ENCODE measurements at places on chromosomes 3 and 15.

DNA sequence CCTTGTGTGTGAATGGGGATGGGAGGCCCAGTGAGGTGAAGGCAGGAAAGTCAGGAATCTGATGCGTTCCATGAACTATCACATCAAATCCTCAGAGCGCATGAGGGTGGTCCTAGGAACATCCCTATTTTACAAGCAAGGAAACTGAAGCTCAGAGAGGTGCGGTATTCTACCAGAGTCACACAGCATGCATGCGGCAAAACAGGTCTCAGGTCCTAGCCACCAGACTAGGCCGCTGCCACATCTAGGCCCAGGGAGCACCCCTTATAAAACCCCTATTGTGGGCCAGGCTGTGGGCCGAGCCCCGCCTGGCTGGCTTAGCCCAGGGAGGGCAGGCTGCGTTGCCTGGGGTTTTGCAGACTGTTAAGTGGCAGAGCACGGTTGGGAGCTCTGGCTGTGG, 17.9 kb upstream of the GRIP2 start:
- DNase-seq, result no peak

DNA sequence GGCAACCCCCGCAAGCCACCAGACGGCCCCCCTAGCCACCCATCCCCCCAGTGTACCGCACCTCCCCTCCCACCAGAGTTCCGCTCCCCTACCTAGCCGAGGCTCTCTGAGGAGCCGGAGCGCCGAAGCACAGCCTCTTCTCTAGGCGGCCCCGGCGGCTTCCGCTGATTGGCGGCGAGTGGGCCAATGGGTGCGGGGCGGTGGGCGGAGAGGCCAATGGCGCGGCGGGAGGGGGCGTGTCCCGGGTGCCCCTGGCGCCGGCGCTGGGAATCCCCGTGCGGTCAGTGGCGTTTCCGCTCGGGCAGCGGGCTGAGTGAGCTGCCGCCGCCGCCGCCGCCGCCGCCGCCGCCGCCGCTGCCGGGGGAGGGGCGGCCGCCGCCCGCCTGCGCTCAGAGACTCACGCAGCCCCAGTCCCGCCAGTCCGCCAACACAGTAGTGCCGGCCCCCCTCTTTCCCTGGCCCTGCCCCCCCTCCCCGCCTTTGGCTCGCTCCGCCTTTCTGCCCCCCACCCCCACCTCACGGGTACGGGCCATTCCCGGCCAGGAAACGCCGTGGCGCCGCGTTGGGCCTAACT, at the start of gene SETD5:
TSS of gene SETD5 (plus strand) at position 284 of the 574 bp plus-strand sequence. CDS start 31,324 bp downstream, outside the sequence.
- peak; percentile 98 for DNase-seq

DNA sequence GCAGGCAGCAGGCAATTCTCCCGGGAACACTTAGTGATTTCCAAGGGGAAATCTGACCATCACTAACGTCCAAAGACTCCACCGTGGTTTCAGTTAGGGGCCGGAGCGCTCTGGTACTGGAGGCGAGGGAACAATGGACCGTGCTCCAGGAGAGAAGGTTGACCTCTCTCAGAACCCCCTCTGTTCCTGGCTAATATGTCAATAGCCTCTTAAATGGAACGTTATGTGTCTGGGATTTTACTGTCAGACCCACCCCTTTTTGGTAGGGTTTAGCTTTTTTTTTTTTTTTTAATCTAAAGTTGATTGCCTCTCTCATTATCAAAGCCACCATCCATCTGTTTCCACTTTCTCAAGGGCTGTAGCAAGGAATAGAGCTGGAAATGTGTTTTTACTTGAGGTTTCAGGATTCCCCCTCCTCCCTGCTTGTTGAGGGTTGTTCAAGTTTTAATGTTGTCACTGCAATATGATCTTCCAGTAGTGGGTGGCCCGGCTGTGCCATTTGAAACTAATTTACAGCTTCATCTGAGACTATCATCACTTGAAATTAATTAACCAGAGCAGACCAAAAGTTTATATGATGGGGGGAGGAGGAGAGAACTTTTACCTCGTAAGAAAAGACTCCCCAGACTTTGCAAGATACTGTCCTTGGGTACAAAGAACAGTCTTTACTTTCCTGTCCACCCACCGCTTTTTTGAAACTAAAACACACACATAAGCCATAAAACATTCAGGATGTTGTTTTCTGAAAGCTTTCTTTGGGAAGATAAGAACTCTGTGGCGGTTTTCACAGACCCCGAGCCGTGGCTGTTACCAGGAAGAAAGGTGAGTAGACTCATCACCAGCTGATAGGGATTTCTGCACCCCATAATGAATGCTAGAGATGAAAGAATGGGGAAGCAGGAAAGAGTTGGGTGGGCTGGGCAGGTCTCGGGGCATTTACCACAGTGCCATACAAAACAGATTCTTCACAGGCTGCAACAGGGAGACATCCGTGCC, 187.8 kb downstream of the UACA start:
- no peak for DNase-seq

DNA sequence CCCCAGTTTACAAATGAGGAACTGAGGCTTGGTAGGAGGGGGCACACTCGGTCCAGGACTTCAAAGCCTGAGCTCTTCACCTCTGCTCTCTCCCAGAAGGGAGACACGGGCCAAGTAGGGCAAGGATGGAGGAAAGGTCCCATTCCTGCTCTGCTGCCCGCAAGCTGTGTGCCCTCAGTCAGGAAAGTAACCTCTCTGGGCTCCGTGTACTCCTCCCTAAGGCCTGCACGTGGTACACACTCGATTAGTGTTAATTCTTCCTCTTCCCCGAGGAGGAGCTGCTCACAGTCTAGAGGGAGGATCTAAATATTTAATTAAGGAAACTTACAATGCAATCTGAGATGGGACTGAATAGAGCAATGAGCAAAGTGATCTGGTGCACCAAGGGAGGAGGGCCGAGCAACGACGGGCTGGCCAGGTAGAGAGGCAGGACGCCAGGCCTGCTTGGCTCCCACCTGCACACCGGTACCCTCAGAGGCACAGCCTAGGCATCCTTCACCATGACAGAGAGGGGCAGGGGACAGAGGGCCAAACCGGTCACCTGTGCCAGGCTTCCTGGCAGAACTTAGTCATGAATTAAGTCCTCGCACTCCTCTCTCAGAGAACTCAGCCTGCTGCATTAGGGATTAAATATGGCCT, 47.2 kb upstream of the IQSEC1 start:
- no peak for DNase-seq

- DNase-seq, result no peak
Observed at GRCh38 chr15:71559616-71560015, 250.7 kb upstream of the NR2E3 start.

DNA sequence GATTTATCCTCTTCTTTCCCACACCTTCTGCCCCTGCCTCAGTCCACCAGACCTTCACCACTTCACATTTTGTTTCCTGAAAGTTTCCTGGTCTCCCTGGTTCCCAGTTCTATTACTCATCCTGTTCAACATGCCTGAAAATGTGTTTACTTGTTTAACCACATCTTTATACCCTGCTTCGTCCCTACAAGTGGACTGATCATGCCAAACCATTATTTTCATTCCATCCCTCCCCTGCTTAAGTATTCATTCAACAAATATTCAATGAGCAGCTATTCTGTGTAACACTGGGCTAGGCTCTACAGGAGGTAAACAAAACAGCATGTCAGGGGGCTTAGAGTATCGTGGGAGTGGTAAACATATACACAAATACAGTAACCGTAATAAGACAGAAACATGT, 5.5 kb downstream of the MYO5A start:
- no peak for DNase-seq

GRCh38 chr15:87645723-87646122, 610.8 kb downstream of the NTRK3 start:
- DNase-seq, result no peak

DNA sequence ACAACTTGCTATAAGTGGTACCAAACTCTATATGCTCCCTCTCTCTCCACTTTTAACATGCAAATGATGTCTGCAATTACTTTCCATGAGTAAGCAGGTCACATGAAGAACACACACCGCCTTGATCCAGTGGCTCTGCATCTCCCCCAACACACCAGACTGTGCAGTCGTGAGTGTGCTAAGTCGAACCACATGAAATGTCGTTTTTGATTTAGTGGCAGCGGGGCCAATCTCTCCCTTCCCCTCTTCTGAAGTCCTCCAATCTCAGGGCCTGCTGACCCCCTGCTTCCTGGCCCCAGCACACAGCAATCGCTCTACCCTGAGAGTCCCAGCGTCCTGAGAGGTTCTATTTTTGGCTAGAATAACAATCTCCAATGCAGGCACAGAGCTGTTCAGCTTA, 312.5 kb downstream of the SHQ1 start:
- DNase-seq, result no peak

GRCh38 chr15:88252441-88252840, 4.1 kb downstream of the NTRK3 start:
- DNase-seq, result no peak

DNA sequence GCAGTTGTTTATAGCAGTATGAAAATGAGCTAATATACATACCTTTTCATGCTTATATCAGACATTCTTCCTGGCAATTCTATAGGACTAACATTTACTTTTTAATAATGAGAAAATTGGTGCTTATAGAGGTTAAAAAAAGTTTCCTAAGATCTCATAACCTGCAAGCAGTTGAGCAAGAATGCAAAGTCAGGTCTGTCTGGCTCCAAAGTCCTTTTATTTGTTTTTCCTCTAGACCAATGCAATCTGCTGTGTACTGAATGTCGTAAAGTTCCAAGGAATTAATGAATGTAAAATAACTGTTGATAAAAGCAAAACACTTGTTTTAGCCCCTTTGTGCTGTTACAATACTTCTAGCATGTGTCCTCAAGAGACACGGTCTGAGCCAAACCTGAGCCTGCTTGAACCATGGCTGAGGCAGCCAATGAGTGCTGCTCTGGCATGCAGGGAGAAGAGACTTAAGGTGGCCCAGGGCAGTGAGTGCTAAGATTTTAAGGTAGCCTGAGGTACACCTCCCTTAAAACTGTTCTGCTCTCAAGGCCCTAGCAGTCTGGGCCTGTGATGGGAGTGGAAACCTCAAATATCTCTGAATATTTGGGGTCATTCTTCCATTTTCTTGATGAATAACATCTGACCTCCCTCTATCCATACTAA, 555.1 kb upstream of the NAALADL2 start:
- no peak for DNase-seq

DNA sequence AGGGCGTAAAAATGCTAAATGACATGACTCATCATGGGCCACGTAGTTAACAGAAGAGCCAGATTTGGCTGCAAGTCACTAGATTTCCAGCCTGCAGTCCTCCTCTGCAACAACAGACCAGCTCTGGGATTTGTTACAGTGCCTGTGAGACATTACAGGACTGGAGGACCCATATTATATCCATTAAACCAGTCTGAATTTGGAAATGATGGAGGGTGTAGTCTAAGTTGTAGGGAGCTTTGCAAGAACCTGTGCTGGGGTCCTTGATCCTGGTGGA, 10.8 kb downstream of the ZNF774 start:
- DNase-seq, result no peak

DNA sequence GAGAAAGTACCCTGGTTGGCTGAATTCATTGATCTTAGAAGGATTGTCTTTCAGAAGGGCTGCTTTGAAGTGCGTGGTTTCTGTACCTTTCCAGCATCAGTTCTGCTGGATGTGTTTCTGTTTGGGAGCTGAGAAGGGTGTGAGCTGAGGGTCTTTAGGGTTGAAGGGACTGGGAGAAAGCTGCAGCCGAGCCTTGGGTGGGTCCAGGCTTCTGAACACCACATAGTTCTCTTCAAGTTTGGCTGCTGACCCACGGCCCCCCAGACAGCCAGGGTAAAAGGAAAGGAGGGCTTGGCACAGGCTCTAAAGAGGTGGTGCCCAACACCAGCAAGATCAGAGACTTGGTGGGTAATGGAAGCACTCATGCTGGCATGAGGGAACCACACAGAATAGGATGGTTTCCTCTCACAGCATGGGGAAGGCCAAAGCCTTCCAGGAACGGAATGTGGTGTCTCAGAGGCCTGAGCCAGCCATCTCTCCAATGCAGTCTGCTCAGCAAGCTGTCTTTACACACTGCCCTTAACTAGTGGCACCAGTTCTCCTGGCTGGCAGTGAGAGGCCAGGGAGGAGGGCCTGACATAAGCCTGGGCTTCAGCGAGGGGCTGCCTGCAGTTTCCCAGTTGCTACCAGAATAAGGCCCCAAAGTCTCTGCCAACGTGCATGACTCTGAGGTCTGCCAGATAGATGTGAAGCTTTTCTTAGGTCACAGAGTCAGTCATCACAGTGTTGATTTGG, 239.0 kb upstream of the TRIM42 start:
- no peak for DNase-seq

- DNase-seq, result no peak
Observed at GRCh38 chr3:56421205-56421604, 47.1 kb downstream of the ERC2 start.

DNA sequence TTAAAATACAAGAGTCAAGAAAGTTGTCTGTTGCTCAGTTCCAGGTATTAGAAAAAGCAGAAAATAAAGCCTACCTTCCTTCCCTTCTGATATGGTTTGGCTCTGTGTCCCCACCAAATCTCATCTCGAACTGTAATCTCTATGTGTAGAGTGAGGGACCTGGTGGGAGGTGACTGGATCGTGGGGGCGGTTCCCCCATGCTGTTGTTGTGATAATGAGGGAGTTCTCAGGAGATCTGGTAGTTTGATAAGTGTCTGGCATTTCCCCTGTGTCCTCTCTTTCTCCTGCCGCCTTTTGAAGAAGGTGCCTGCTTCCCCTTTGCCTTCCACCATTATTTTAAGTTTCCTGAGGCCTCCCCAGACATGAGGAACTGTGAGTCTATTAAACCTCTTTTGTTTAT, 288.8 kb upstream of the LMCD1 start:
- no peak for DNase-seq

DNA sequence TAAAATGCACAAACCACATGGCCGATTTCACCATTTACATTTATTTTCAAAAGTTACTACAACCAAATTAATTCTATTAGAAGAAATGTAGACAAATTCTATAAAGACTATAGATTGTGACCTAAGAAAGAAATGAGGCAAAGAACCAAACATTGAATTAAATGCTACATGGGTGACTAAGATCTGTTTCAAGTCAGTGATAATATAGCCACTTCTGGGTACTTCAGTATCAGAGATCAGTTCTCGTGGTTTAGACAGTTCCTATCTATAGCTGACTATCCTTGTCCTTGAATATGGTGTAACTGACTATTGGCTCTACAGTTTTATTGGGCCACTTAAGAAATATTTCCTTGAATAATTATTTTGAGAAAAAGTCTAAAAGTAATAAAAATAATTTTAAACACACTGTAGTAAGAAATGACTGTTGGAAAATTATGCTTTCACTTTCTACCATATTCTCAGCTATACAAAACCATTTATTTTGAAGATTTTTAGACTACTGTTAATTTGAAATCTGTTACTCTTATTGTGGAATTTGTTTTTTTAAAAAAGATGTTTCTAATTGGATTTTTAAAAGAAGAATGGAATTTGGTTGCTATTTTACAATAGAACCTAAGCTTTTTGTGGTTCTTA, 14.1 kb downstream of the KCNMB3 start:
- no peak for DNase-seq

DNA sequence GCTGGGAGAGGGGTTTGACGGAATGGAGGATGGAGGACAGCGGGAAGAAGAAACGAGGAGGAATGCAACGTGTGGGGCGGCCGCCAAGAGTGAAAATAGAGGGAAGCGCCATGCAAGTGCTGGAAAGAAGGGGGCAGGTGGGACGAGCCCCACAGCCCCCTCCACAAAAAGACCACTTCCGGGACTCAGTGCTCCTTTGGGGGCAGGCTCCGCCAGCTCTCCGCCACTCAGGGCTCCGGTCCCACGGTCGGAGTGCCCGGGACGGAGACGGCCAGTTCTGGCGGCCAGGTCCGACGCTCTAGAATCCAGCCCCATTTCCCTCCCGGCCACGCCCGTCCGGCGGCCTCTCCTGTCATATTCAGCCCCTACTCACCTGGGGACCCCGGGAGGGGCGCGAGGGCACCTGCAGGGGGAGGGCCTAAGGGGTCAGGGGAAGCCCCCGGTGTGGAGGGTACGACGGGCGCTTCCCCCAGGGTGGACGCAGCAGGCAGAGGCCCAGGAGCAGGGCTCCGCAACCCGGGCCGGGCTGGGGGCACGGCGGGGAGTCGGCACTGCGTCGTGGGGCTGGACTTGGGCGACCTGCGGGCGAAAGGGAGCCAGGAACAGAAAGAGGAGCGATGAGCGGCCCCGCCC, 25.5 kb upstream of the CSPG4 start:
- DNase-seq, result no peak

Data from stimulated activated CD8-positive, alpha-beta memory T cell treated with anti-CD3 and anti-CD28 coated beads, Interleukin-15, amount 100 ng/mL, for 1 hour (primary cell).